ENCODE measurements at places on chromosomes 12 and 14. TPM values are rescaled to one million over a fixed set of nuclear protein-coding genes. Genes with fewer than 3 reads are reported as not detected.

Gene PIWIL1
- not detected for total RNA-seq

Gene SRRM4
- not detected for total RNA-seq

Gene DHRS1
- 22.7 TPM for total RNA-seq

Gene ZFHX2
- 0.33 TPM for total RNA-seq

Gene HOXC6
- 5.5 TPM for total RNA-seq

Gene SERPINA9
- not detected for total RNA-seq

Gene SCN8A
- total RNA-seq: 0.19 TPM

Gene RBP5
- total RNA-seq: not detected

Gene CELA1
- not detected for total RNA-seq

Gene ACSM4
- total RNA-seq: not detected

Gene KRT83
- total RNA-seq: not detected

Gene FSCB
- total RNA-seq: not detected

Gene KCNJ8
- 29.6 TPM for total RNA-seq

Gene KRT85
- not detected for total RNA-seq

Gene BEST3
- not detected for total RNA-seq

Gene SRSF9
- total RNA-seq: 100 TPM

Gene TRHDE
- 21.5 TPM for total RNA-seq

Gene SLC17A8
- not detected for total RNA-seq

Data from subcutaneous adipose tissue (tissue), 4 donors.